Airway epithelial cell (primary cell): ENCODE measurements at places on chromosomes 1 and 21. TPM values are rescaled to one million over a fixed set of nuclear protein-coding genes. Genes with fewer than 3 reads are reported as not detected.

The KRTAP19-3 gene
- total RNA-seq, result not detected in 2 replicates

The ZNF593OS gene
- total RNA-seq, result not detected in 2 replicates

The CELA3B gene
- not detected in 2 replicates for total RNA-seq

The GPR37L1 gene
- 0.07 TPM in 1 of 2 replicates, not detected in the other for total RNA-seq

The SERPINC1 gene
- total RNA-seq, result not detected in 2 replicates

The KLHDC9 gene
- total RNA-seq, result 3.3 and 6.5 TPM in 2 replicates

The TTLL10 gene
- not detected in 2 replicates for total RNA-seq

The F5 gene
- total RNA-seq, result under 0.01 and 0.07 TPM in 2 replicates

The DBT gene
- total RNA-seq, result 4.7 and 6.3 TPM in 2 replicates

The TMED5 gene
- 44.4 and 44.5 TPM in 2 replicates for total RNA-seq

The SSU72 gene
- 103 and 113 TPM in 2 replicates for total RNA-seq

The DFFB gene
- 6.5 and 6.9 TPM in 2 replicates for total RNA-seq

The ANXA9 gene
- total RNA-seq, result 1.1 and 1.4 TPM in 2 replicates

The CNN3 gene
- total RNA-seq, result 89.4 and 102 TPM in 2 replicates

The PPIAL4G gene
- total RNA-seq, result not detected in 2 replicates

The IFNGR2 gene
- total RNA-seq, result 57.6 and 72.9 TPM in 2 replicates

The XCL1 gene
- total RNA-seq, result not detected in 2 replicates
